OCI-M1 (cell line): ENCODE measurements at places on chromosomes 4 and X.

DNA sequence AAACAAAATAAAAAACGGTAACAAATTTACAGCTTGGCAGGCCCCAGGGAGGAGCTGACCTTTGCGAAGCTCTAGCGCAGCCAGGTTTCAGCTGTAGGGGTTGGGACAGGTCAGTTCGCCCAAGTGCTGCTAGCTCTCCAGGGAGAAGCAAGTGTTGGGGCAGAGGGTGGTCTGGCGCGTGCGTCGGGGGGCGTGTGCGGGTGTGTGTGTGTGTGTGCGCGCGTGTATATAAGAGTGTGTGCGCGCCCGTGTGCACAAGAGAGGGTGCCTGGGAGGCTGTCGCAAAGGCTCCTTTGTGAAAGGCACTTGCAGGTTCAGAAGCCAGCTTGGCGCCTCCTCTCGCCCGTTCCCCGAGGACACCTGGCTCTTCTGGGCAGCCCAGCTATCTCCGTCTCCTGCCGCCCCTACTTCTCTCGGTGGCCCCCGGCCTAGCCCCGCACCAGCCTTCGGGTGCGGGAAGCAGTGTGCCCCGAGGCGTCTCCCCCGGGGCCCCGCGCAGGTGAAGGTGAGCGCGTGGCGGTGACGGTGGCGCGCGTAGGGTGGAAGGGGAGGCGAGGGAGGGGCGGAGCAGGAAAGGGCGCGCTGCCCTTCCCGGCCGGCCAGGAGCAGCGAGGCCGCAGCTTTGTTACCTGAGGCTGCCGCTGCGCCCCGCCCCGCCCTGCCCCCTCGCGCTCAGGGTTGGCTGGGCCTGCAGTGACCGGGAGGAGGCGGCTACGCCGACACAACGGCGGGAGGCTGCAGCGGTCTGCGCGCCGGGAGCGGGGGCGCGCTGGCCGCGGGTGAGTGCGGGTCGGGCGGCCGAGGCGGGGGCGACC is at the start of gene FHDC1:
Gene FHDC1, plus strand, starts transcription at position 693 of the 815 bp plus-strand sequence. CDS start 6,735 bp downstream, outside the sequence.
- DNase-seq = no peak

GRCh38 chr4:116108606-116109005 is 976.8 kb downstream of the TRAM1L1 start:
- DNase-seq = no peak

GRCh38 chrX:150047818-150048217 is 109.5 kb upstream of the EOLA2 start:
- DNase-seq = no peak

- DNase-seq = peak; percentile 16
These were observed 32.5 kb downstream of the DLG3 start for GRCh38 chrX:70476934-70477733.

- DNase-seq = no peak
These were observed 236.7 kb downstream of the SLITRK2 start for GRCh38 chrX:146054311-146054710.

- no peak for DNase-seq
These were observed 217.9 kb downstream of the ARAP2 start for GRCh38 chr4:36026348-36026880.

- DNase-seq = peak; percentile 91
These were observed 217.6 kb downstream of the SNCA start for GRCh38 chr4:89619206-89619962.

- DNase-seq = no peak
These were observed 207.3 kb downstream of the FBXW7 start for GRCh38 chr4:152328582-152328981.

DNA sequence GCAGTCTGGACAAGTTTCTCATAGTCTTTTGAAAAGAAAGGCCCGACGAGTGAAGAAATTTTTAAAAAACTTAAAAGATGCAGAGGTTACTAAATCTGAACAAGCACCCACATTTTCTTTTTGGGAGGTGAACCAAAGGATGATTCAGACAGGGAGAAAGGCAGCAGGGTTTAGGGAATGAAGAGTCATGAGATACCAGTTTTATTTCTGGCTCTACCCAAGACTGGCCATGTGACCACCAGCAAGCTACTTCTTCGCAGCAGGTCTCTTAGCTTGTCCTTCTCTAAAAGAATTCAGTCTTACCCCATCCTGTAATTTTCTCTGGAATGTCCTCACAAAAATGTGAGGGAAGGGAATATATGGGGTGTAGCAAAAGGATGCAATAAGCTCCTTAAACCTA is 37.6 kb downstream of the AMOT start:
- DNase-seq = no peak

DNA sequence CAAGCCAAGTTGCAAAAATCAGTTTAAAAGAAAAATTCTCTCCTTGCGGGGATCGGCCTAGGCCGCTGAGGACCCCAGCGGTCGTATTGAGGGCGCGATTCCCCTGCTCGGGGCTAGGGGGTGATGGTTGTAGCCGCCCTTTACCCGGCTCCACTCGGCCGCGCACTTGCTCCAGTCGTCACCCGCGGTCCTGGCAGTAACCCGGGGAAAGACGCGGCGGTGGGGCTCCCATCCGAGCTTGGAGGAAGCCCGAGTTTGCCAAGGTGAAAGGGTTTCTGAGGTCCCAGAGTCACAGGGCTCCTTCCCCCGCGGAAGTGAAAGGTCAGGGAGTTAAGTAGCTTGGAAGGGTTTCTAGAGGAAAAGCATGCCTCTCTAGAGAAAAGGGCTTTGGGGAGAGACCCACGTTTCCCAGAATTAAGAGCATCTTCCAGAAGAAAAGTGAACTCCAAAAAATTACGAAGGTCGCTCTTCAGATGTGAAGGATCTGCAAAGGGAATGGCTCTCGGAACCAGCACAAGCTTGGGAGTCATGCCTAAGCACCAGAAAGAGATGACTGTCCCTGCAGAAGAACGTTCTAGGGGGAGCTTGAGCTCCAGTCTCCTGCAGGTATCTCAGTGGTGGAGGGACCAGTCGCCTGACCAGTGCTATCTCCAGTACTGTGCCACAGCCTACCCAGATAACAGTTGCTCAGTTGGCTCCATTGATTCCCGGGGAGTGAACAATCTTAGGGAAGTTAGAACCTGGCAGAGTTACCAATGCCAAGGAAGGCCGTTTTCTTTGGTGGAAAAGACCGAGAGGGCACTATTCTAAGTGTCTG is 875 bp downstream of the LAP3 start:
- peak; percentile 85 for DNase-seq

- peak; percentile 68 for DNase-seq
These were observed 805 bp downstream of the ATP8A1 start for GRCh38 chr4:42655921-42656678.

- no peak for DNase-seq
These were observed 172.2 kb downstream of the HHIP start for GRCh38 chr4:144818136-144818535.

- no peak for DNase-seq
These were observed 20.0 kb downstream of the FAM53A start for GRCh38 chr4:1664141-1664540.

DNA sequence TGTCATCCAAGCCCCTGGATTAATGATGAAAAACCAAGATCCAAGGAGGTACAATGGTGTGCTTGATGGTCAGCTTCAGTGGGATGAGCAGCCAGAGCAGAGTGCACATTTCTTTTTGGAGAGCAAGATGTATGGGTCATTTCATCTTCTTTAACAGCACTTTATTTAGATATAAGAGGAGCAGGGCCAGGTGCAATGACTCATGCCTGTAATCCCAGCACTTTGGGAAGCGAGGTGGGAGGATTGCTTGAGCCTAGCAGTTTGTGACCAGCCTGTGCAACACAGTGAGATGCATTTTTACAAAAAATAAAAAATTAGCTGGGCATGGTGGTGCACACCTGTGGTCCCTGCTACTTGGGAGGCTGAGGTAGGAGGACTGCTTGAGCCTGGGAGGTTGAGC is 45.3 kb upstream of the MAP3K15 start:
- no peak for DNase-seq

GRCh38 chr4:85127653-85128052 is 161.2 kb upstream of the WDFY3 start:
- peak; percentile 30 for DNase-seq

GRCh38 chr4:124423160-124423559 is 289.4 kb downstream of the ANKRD50 start:
- DNase-seq = peak; percentile 46

DNA sequence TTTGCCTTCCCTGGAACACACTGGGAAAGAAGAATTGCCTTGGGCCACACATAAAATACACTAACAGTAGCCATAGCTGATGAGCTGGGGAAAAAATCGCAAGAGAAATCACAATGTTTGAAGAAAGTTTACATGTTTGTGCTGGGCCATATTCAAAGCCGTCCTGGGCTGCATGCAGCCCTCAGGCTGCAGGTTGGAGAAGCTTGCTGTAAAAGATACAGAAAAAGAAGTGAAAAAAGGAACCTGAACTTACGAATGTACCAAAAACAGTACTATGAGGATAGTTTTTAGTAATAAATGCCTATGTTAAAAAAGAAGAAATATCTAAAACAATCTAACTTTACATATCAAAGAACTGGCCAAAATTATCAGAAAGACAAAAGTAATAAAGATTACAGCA is 82.1 kb downstream of the UGT2B28 start:
- DNase-seq = no peak

DNA sequence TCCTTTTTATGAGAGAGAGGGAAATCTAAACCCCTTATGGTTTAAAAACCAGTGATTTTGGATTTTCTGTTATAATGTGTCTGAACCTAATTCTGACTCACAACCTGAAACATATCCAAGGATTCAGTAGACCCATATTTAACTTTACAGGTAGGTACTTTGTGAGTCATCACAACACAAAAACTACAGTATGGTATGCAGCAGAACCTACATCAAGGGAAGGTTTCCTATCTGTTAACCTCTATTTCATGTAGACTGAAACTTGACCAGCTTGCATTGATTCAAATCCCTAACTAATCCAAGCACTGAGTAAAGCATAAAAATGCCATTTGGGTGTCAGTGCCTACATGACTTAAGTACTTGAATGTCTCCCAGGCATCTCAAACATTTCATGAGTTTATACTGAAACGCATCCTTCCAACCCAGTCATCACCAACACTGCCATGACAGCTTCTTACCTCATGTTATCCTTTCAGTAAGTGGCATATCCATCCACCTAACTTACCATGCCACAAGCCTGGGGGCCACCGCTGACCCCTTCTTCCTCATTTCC is 4.3 kb upstream of the ARHGAP10 start:
- no peak for DNase-seq

GRCh38 chr4:76546759-76547742 is 112.0 kb downstream of the SHROOM3 start:
- no peak for DNase-seq

GRCh38 chr4:16082426-16083240 is 1.2 kb downstream of the PROM1 start:
- no peak for DNase-seq

DNA sequence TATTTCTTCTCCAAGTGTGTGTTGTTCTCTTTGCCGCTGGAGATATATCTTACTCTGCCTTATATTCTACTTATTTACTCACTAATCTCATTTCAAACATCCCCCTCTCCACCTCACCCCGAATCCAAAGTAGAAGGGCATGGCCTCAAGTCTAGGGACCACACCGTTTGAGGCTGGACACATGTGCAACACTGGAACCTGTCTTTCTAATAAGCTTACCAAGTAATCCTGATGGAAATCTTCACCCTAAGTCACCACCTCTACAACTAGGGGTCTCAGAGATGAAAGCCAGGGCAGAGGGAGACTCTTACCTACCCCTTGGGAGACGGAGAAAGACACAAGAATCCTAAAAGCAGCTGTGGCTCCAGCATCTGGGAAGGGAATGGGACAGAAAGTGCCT is 6.0 kb downstream of the PROM1 start:
- DNase-seq = no peak

GRCh38 chr4:114136069-114136468 is 156.6 kb upstream of the ARSJ start:
- DNase-seq = peak; percentile 11

- DNase-seq = no peak
These were observed 53.2 kb downstream of the FAM9B start for GRCh38 chrX:8980756-8981155.

- no peak for DNase-seq
These were observed 159.6 kb upstream of the WDR1 start for GRCh38 chr4:10276152-10276551.

GRCh38 chr4:54199919-54200318 is 29.2 kb upstream of the PDGFRA start:
- no peak for DNase-seq

DNA sequence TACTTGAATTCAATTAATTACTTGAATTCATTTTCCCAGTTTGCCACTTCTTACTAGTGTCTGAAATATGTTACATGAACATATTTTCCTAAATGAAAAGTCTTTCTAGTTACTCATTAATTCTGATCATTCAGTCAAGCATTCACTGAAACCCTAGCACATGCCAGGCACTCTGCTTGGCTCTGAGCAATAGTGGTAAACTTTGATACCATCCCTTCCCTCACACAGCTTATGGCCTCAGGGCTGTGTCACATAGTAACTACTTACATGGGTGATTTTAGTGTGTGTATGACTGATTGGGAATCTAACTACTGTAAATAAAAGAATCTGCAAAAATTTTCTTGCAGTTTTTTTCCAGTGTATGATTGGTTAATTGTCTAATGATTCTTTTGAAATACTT is 32.7 kb downstream of the METAP1 start:
- DNase-seq = peak; percentile 12

DNA sequence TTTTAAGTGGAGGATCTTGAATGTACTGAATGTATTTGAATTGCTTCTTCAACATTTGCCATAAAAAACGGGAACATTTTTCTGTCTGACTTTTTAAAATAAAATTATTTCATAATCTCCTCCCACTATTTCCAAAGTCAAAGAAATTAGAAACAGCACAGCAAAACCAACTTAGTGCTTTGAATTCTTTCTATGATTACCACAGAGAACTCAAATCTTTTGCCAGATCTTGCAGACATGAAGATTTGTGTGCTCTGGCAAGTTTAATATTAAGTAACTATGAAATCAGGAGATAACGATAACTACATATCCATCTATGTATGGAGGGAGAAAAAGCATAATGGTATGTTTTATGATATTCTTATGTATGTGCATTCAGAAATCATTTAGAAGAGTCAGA is 982.2 kb downstream of the PCDH7 start:
- DNase-seq = no peak

DNA sequence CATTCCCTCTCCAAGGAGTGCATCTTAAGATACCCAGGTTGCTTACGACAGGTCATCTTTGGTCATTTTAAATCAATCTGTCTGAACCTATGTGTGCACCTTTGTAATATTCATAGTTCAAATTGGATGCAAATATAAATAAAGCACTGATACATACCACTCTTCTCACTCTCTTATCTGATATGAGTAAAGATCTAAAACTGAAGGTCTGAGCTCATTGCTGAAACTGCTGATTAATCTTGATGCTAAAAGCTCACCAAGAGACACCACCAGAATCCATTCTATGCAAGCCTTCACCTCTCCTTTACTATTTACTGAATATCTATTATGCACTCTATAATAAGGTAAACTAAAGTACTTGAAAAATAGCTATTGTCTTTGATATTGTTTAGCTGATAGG is 16.6 kb downstream of the HSD17B13 start:
- no peak for DNase-seq

GRCh38 chr4:96247096-96247495 is 407.2 kb downstream of the PDHA2 start:
- no peak for DNase-seq

DNA sequence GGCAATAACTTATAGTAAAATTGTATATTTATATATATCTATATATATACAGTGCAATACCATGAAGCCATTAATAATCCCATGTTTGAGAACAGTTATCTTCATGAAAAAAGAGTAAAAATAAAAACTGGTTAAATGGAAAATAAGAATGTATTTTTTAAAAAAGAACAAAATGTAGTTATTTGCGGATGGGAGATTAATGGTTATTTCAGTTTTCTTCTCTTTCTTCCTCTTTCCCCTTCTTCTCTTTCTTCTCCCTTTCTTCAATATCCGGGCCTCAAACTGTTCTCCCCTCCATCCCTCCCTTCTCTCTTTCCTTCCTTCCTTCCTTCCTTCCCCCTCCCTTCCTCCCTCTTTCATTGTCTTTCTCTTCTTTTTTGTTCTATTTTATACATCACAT is 1301.7 kb upstream of the IGFBP7 start:
- no peak for DNase-seq
